ENCODE measurements at places on chromosomes 6 and 20.
A peak's percentile ranks its signal among the peaks of the same experiment; 100 is the strongest.

- DNase-seq, result no peak
These were observed 114.2 kb downstream of the MOXD1 start for GRCh38 chr6:132287101-132287500.

DNA sequence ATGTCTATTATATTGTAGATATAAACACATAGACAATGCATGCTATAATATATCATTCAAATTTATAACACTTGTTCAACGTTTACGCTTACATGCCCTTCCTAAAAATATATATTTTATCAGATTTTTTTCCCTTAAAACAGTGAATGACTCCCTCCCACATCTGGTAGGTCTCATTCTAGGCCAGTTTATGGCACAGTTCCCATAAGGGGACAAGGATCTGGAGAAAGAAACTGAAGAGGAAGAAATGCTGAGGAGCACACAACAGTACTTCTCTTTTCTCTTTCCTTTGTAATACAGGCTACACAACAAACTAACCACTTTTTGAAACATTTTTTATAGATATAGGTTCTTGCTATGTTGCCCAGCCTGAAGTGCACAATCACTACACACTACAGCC is 48.6 kb upstream of the RCAN2 start:
- DNase-seq, result no peak

- DNase-seq, result no peak
These were observed 21.8 kb downstream of the MAN1A1 start for GRCh38 chr6:119327810-119328209.

GRCh38 chr20:5979801-5980200 is 29.3 kb downstream of the MCM8 start:
- DNase-seq, result no peak

- no peak for DNase-seq
These were observed 136.8 kb downstream of the ALDH8A1 start for GRCh38 chr6:134813146-134813545.

- DNase-seq, result no peak
These were observed 20.5 kb downstream of the TGM2 start for GRCh38 chr20:38144598-38144973.

DNA sequence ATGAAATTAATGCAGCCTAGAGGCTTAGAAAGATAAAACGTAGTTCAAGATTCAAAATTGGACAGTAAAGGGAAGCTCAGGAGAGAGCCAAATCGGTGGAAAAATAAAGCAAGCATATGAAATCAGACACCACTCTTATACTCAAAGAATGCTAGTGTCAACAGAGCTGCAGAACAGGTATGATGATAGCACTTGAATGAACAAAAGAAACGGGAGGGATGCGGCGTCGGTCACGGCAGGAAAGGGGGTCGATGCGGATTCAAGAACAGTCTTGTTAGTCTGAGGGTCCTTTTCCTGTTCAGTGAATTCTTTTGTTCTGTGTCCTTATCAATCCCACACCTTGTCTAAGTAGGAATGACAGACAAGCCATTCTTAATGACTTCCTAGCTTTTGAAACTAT is 114.4 kb downstream of the FOXC1 start:
- DNase-seq, result no peak

DNA sequence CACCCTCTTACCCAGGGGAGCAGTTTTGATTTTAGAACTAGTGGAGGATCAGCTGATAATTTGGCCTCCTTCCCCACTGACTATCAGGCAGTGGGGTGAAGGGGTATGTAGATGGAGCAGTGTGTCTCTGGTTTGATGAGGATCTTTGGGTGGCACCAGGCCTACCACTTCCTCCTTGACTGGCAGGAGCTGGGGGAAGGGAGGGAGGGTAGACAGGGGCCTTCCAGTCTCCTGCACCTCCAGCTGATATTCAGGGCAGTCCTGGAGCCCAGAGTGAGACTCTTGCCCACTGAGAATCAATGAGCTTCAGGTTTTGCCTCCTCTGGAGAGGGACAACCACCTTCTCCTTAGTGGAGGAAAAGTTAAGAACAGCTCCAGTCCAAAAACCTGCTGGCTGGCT is 3.2 kb downstream of the DEF6 start:
- DNase-seq, result peak; percentile 51

DNA sequence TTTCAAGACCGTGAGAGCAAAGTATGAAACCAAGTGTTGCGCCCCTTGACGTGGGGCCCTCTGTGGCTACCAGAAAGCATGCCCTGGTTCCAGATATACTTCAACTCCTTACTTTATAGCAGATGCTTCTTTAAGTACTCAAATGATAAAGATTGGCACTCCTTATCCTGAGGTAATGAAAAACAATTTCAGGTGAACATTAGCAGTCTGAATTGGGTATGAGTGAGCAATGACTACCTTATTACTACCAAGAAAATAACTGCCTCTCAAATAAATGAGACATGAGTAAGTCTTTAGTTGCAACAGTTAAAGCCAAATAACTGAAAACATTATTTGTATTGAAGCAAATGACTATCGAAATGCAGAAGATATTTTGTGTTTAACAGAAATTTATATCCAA is 408.7 kb downstream of the MMUT start:
- no peak for DNase-seq

GRCh38 chr6:118146584-118146983 is 239.5 kb downstream of the SLC35F1 start:
- no peak for DNase-seq

Data from activated effector memory CD4-positive, alpha-beta T cell treated with Interleukin-2 at 50 U/mL for 16 hours (primary cell).